ENCODE measurements at places on chromosomes 11 and 22.

- no peak for DNase-seq
Observed at GRCh38 chr22:33747576-33748180, 172.6 kb downstream of the LARGE1 start.

GRCh38 chr22:43014316-43014868 lies 557 bp downstream of the PACSIN2 start:
- no peak for DNase-seq

DNA sequence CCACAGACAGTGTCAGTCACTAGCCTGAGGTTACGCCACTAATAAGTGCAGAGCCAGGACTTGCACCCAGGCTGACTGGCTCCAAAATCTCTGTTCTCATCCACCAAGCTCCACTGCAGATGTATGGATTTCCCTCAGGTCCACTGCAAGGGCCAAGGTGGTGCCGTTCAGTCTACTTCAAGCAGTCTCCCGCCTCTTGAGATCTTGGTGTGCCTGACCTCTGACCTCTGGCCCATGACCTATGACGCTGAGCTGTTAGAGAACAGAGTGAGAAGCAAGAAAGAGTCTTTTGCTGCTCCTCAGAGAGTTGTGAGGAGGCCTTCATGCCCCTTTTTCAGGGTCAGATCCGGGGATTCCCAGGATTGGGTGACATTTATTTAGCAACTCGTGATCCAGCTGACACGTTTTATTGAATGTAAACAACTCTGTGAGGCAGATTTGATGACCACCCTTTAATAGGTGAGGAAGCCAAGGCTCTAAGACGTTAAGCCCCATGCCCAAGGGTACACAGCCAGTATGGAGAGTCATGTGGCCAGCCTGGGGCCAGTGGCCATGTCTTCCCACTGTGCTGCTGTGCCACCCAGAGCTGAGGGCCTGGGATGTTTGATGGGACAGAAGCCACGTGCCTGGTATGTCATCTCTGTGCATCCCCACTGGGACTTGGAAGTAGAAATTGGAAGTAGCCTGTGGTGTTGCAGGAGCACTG lies 25.2 kb downstream of the DCPS start:
- DNase-seq, result no peak

GRCh38 chr22:21025266-21025665 lies 7.1 kb downstream of the SLC7A4 start:
- DNase-seq, result no peak

DNA sequence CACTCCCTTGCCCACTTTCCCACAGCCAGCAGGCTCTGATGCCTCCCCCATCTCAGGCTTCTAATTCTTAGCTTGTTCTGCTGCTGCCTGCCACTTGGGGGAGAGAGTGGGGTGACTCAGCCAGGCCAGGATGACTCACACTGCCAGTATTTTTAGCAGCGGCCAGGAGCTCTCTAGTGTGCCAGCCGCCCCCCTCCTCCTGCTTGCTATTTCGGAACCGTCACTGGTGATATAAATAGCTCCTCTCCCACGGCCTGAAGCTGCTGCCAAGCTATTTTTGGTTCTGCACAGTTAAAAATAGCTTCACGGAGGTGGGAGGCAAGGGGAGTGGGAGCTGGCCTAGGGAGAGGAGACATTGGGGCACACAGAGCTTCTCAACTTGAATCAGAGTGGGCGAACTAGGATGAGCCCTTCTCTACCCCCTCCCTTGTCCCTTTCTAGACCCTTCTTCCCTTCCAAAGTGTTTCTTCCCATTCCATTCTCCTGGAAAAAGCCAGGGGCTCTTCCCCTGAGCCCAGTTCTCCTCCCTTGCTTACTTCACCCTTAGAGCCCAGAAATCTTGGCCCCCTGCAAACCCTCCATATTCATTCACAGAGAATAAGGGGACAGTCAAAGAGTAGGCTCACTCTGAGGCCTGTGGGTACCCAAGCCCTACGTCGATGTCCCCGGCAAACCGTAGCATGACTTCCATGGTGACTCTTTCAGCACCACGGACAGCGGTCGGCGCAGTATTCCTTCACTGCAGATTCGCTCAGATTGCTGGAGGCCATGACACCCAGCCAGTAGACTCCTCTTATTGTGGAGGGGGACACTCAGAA lies 2.5 kb upstream of the NPAS4 start:
- DNase-seq, result peak; percentile 82

DNA sequence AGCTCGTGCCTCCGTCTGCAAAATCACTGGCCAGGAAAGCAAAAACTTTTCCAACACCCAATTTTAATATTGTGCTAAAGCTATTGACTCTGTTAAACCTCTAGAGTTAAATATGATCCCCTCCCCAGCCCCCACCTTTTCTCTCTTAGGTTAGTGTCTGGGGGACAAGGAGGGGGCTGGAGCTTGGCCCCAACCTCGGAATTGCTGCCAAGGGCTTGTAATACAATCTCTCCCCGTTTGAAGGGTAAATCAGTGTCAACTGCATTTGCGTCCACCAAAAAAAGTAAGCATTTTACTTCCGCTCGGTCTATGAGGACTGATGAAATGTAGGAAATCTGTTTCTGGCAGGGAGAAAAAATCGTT lies at the start of gene GAS2:
TSS of gene GAS2 (plus strand) at position 287 of the 363 bp plus-strand sequence. CDS start 8,259 bp downstream, outside the sequence.
- DNase-seq, result no peak

- no peak for DNase-seq
Observed at GRCh38 chr11:14396273-14396672, 37.3 kb upstream of the RRAS2 start.

GRCh38 chr11:17639091-17639490 lies 80.3 kb upstream of the MYOD1 start:
- no peak for DNase-seq

DNA sequence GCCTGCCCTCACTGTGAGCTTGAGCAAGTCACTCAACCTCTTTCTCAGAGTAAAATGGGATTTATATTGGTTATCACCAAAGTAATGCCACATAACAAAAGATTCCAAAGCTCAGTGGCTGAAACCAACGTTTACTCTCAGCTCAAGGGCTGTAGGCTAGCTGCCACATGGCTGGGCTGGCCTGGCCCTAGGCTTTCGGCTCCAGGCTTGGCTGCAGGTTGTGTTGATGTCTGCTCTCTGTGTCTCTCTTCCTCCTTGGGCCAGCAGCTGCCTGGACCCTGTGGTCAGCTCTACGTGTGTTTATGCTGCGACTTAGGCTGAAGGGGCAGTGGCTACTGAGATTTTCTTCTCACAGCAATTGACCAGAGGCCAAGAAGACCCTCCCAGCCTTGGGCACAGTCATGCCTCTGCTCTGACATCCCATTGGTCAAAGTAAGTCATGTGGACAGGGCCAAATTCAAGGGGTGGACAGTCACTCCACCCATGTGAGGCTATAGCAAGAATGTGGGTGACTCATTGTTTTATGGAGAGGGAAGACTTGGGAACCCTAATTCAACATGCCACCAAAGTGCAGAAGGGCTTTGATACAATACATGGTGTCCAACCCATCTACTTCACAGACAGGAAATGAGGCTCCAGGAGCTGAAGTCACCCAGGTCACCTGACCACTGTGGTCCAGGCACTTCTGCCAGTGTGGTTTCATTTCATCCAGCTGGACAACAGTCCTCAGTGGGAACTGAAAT lies 90.6 kb downstream of the TSPAN18 start:
- DNase-seq, result no peak

DNA sequence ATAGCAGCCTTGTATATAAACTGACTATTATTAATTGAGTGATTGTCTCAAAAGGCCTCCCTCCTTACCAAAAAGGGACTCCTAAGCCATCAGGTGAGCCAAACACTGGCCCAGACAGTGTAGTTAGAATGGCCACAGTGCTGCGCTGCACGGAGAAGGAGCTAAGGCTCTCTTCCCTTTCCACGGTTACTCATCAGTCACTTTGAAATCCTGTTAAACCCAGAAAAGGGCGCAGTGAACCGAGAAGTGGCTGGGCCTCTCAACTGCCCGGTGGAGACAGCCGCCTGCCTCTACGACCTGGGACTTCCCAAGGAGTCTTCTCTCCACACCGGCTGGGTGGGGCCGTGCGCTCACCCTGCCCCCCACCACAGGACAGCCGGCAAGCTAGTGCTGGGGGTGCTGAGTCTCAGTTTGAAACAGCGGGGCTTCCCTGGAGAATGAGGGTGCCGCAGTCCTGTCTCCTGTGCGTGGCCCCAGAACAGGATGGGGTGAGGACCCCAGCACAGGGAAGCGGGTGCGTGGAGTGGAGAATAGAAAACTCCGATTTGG lies 1.3 kb downstream of the MYH9 start:
- no peak for DNase-seq

DNA sequence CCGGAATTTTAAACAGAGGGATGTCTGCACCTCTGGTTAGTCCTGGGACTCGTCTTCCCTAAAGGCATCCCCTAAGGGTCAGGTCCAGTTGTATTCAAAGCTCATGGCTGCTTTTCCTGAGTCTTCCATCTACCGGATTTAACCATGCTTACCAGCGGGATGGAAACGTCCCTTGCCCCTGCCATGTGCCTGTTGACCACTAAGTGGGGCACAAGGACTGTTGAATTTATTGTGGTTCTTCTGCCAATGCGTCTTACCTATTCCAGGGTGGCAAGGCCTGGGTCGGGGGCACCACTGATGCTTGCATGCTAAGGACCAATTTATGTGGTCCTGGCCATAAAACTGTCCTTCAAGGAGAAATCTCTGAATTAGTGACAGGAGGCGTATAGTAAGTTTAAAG lies 25.6 kb downstream of the ANKRD42 start:
- DNase-seq, result no peak

DNA sequence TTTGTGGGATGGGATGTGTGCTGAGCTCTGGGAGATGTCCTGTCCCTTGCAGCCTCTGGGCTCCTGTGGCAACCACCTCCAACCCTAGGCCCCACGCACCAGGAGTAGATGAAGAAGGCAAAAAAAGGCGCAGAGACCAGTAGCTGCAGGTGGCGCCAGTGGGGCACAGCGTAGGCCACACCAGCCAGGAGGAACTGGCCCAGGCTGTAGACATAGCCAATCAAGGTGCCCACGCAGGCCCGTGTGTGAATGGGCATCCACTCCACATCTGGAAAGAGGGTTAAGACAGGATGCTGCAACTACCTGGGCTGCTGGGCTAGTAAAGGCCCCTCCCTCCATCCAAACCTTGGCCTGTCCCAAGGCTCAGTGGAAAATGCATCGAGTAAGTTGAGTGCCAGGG lies 3.0 kb downstream of the SLC22A6 start:
- DNase-seq, result no peak

DNA sequence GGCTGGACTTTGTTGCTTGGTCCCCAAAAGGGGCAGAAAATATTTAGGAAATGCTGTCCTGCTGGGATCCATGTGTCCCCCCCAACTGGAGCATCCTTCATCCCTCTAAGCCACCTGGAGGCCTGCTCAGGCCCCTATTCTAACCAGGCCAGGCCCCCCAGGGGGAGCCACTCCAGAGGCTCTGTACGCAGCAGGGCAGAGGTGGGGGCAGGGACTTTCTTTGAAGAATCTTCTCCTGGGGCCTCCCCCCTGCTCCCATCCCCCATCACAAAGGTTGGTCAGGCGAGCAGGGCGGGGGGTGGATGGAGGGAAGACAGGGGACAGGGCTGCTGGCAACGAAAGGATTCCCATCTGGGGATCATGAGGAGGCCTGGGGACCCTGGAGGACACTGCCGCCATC lies 170.8 kb downstream of the MN1 start:
- no peak for DNase-seq

GRCh38 chr11:133508468-133508867 lies 23.8 kb downstream of the OPCML start:
- no peak for DNase-seq

DNA sequence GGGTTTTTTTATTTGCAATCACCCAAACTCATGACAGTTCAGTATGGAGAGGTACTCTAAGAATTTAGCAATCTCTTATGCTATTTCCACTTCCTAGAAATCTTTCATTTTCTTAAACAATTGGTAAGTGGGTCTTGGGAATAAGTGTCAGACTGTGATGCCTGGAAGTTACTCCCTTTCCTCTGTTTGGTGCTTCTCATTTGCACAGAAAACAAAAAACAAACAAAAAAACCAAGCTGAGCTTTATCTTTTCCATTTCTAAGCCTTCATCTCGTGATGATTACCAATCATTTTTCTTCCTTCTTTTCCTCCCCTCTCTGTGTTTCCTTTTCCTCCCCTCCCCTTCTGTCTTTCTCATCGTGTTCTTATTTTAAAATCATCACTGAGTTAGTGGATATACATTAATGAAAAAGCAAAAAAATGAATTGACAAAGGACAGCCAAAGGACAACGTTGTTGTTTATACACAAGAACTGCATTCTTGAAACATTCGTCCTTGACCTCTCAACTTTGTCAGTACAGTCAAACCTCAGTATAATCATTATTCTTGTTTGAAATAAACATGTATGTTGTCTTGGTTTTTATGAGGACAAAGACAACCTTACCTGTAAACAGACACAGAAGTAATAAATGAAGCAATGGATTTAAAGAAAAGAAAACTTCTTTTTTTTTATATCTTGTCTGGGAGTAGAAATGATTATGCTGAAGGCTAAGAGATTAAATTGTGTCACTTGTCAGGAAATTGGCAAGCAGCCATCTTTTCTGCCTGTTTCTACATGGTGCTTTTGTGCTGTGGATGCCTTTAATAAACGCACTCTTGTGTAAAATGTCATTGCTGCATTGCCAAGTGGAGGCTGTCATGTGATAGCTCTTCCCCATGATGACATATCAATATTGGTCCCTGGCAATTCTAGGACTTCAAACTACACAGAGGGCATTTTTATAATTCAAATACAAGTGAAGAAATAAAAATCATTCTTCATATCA lies 803.2 kb upstream of the CCDC90B start:
- no peak for DNase-seq

DNA sequence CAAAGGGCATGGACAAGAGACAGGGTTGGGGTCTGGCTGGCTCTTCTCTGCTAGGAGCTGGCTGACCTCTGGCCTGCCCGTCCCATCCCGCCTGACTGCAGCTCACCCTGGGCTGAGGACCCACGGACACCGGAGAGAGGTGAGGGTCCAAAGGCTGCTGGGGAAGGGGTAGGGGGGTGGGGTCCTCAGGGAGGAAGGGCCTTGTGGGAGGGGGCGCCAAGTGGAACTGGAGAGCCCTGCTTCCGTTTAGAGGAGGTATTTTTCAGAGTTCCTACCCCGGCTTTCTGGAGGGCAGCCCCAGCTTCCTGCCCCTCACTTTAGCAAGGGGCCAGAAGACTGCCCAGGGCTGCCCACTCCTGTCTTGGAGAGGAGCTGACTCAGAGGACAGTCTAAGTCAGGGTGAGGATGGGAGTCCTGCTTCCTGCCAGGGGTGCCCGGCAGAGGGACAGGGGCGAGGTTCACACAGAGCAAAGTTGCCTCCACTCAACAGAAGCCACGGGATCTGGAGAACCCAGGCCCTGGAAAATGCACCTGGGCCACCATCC lies 7.1 kb downstream of the LARGE2 start:
- no peak for DNase-seq

Data from AG04449 (cell line).